ENCODE measurements at places on chromosomes 6 and 20.

- no peak for DNase-seq
Observed at GRCh38 chr6:101011186-101011585, 130.1 kb upstream of the ASCC3 start.

- DNase-seq, result no peak
Observed at GRCh38 chr6:3773678-3774298, 22.3 kb upstream of the PXDC1 start.

GRCh38 chr20:7980332-7981046, 39.1 kb downstream of the TMX4 start:
- DNase-seq, result no peak

GRCh38 chr6:99219788-99220187, 129.7 kb downstream of the FAXC start:
- no peak for DNase-seq

- no peak for DNase-seq
Observed at GRCh38 chr6:167448378-167448777, 123.5 kb downstream of the TTLL2 start.

DNA sequence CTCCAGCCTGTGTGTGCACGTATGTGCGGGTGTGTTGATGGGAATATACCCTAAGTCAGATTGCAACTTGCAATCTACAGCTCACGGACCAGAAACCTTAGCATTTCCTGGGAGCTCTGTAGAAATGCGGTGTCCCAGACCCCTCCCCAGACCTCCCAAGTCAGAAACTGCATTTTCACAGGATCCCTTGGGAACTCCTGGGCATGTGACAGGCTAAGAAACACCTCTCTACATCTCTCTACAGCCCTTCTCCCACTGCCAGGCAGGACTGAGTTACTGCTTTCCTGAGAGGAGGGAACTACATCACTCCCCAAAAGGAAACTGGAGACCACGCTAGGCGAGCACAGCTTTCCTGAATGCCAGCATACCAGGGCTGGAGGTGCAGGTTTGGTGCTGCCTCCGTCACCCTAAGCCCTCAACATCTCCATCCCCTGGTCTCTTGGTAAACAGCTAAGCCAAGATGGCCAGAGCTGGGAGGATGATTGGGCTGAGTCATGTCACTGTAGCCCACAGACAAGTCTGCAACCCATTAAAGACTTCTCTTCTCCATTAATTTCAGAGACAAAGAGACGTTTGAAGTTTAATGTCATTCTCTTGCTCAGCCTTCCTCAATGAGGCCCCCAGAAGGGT, 194.4 kb downstream of the BMP7 start:
- no peak for DNase-seq

DNA sequence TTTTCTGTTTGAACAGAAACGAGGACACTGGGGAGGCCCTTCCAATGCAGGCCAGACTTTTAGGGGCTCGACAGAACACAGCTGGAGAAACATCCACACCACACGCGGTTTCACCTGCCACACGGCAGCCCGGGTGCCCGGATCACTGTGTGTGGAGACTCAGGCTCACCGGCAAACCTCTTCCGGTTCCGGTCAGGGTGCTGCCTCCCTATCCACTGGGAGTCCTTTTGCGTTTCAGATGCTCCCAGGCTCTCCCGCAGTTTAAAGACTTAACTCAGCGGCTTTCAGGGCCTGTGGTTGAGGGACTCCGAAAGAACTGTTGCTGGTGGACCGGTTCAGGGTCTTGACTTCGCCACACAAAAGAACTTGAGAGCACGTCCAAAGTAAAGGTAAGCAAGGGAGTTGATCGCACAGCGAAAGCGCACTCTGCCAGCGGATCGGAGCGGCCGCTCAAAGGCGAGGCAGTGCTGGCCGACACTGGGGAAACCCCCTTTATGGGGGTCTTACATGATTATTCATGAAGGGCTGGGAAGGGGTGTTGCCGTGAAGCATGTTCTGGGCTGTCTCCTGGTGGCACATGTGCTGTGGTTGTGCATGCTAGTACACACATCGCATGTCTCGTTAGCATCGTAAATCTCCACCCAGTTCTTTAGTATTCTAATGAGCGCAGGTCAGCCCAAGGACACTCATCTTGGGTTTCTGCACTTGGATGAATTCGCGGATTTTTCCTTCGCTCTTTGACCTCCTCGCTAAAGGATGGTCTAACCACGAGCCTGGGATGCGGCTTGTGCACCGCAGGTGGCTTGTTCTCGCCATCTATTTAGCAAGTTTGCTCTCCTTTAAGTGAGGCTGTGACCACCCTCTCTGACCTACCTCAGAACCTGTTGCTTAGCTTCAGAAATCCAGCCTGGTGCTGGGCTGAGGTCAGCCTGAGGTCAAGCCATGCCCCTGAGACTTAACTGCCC, 180.3 kb downstream of the CDH26 start:
- DNase-seq, result no peak
